ENCODE measurements at places on chromosomes 5 and 9.

DNA sequence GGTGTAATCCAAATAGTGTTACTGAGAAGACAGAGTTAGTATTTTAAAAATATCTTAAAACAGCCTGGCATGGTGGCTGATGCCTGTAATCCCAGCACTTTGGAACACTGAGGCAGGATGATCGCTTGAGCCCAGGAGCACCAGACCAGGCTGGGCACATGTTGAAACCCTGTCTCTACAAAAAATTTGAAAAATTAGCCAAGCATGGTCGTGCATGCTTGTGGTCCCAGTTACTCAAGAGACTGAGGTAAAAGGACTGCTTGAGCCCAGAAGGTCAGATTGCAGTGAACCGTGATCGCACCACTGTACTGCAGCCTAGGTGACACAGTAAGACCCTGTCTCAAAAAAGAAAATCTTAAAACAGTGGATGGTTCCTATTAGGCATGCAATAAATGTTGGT lies 12.4 kb downstream of the IFNA1 start:
- no peak for DNase-seq

GRCh38 chr9:88745276-88746001 lies 210.5 kb downstream of the NXNL2 start:
- DNase-seq, result no peak

DNA sequence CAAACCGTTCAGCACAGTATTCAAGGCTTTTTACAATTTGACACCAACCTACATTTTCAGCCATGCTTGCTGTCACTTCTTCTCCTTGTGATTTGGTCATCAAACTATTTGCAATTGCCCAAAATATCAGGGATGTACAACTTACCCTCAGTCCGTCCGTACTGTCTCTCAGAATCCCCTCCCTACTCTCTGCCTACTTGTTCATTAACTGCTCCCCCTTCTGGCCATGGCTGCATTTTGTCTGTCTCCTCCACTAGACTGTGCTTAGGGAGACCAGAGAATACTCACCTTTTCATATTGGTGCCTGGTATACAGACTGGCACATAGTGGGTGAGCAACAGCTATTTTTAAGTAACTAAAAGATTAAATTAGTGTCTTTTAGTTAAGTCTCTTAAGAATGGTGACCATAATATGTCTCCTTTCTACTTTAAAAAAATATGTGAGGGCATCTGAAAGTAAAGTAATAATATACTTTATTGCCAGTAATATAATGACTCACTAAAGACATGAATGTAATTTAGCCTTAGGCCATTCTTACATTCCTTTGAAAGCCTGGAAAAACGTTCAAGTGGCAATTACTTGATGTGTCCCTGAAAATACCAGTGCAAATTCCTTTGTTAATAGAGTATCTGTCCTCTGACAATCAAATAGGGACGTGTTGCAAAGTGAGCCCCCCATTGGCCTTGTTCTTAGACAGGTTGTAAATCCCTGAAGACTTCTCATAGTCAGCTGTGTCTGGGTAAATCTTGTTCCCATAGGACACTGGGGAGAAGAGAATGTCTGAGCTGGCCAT lies 27.8 kb downstream of the PRLR start:
- DNase-seq, result no peak

DNA sequence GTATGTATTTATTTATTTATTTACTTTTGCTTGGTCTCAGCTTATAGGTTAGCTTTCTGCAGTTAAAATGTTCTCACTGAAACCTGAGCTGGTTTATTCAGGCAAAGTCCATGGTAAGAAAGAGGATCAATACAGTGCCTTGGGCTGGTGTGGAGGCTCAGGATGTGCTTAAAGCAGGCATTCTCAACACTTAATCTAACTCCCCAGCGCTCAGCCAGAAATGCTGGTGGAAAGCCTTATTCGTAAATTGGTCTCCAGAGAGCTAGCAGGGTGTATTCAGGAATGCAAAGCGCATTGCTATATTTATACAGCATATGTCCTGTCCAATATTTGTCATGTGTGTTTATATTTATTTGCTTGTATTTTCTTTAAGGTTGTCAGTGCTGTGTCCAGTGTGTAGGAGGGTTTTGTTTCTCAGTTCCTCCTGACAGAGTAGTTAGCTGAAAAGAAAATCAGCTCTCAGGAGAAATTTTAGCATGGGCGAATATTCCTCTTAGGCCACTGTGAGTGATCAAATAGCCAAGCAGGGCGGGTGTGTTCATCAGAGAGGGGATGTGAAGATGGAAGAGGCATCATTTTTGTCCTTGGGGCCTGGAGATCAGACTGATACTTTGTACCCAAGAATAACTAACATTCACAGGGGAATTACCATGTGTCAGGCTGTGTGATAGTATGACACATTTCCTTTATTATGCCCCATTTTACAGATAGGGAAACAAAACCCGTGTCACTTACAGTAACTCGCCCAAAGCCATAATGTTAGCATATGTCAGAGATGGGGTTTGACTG lies 65.8 kb downstream of the DOCK2 start:
- DNase-seq, result no peak

- no peak for DNase-seq
These were observed 51.9 kb upstream of the IQGAP2 start for GRCh38 chr5:76351176-76351575.

DNA sequence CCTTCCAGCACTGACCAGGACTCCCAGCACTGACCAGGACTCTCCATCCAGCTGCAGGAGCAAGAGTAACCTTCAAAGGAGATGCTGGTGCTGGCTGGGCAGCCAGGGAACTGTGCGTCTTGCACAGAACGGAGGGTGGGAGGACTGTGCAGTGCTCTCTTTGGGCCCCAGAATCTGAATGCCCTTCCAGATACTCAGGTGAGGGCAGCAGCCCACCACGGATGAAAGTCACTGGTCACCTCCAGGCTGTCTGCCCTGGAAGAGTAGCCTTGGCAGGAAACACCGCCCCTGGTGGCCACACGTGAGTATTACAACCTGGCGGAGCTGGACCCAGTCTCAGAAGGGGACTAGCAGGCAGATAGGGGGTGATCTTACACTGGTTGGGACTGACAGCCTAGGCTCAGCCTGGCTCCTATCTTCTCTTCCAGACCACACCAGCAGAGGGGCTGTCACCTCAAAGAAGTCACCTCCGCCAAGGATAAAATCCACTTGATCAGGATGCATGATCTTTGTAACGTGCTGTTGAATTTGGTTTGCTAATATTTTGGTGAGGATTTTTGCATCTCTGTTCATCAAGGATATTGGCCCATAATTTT lies 4.8 kb upstream of the SARDH start:
- DNase-seq, result peak; percentile 10

GRCh38 chr5:142432369-142432863 lies 107.6 kb upstream of the SPRY4 start:
- no peak for DNase-seq

DNA sequence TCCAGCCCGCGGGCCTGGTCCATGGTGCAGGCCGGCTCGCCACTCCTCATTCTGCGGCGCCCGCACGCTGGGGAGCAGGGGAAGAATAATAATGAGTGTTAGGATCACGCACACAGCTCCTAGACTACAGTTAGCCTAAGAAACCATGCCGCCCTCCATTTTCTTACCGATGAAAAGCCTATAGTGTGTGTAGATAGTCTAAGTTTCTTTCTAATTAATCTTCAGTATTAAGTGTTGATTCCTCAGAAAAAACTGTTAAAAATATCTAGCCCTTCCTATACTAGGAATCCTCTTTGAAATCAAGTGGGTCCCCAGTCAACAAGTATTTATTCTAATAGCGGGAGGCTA lies 9.3 kb downstream of the ZBED3 start:
- no peak for DNase-seq

DNA sequence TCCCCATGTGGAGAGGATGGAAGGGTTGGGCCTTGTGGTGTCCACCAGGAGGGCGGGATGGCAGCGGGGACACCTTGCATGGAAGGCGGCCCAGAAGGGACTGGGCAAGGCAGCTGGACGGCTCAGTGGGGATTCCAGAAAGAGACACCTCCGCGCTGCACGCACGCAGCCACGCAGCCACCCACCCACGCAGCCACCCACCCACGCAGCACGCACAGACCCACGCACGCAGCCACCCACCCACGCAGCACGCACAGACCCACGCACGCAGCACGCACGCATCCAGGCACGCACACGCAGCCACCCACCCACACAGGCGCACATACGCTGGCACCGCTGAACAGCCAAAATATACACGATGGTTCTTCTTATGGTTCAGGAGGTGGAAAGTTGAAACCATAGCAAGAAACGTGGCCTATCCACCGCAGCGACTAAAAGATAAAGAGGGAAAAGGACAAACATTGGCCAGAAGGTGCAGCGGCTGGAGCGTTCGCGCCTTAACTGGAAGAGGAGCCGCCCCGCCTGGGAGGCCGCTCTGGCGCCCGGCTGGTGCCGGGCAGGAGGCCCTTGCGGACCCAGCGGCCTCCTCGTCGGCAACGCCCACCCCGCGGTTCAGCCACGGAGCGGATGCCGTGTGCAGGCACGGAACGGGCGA lies 22.2 kb upstream of the EXOC3 start:
- DNase-seq, result no peak

DNA sequence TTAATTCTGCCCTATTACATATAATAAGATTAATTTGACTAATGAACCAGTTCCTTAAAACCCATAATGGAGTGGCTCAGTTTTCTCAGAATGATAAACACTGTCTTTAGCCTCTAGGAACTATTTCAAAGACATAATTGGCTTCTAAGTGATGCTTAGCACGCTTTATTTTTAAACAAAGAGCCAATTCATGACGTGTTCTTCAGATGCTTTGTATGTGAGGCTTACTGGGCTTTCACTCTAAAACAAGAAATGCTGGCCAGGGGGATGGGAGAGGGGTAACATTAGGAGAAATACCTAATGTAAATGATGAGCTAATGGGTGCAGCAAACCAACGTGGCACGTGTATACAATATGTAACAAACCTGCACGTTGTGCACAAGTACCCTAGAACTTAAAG lies 7.6 kb upstream of the SFXN1 start:
- no peak for DNase-seq

GRCh38 chr5:116842514-116842961 lies 267.9 kb upstream of the SEMA6A start:
- no peak for DNase-seq

- no peak for DNase-seq
These were observed 59.9 kb downstream of the SUB1 start for GRCh38 chr5:32645246-32645645.

DNA sequence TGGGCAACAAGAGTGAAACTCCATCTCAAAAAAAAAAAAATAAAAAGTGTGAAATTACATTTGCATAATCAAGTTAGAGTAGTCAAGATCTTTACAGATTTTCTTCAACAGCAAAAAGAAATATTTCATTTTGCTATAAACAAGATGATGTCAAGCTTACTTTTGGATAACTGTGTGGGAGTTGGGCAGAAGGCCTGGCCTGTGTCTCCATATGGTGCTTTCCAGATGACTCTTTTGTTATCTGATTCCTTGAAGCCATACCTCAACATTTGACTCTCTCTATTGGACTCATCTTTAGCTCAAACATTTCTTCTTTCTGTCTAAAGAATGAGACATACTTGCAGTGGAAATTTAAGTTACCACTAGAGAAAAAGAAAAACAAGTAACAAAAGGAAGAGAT lies 246.8 kb downstream of the MSX2 start:
- DNase-seq, result no peak

GRCh38 chr9:130756455-130757152 lies 63.0 kb downstream of the EXOSC2 start:
- DNase-seq, result no peak

DNA sequence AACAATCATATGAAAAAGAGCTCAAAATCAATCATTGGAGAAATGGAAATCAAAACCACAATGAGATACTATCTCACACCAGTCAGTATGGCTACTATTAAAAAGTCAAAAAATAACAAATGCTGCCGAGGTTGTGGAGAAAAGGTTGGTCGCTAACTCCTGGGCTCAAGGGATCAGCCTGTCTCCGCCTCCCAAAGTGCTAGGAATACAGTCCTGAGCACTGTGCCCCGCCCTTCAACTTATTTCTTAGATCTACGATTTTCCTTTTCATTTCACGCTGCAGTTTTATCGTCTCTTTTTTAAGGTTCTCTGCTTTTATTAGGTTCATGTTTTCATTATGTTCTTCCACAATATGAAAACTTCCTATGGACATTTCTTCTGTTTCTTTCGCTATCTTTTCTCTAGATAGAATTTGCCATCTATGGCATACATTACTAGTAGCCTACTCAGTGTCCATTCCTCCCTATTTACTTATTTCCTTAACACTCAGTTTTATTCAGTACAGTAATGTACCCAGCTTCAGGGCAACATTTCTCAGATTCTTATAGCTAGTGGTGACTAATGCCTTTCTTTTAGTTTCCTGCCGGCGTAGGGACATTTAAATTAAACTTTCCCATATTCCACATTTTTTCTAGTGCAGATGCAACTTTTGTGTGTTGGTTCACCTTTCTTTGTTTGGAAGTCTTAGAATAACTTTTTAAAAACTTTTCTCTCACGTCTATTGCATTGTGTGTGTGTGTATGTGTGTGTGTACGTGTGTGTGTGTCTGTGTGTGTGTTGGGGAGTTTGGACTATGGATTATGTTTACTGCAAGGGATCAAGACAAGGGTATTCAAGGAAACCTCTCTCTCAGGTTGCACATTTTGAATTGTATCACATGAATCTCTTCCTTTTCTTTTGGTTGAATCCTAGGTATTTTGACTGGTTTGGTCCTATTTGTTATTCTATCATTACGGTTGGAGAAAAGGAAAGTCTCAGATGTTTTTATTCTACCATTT lies 21.6 kb upstream of the FBN2 start:
- DNase-seq, result no peak

Data from kidney epithelial cell (primary cell).